ENCODE measurements at places on chromosomes 13 and 19.

- no peak for DNase-seq
These were observed 17.5 kb upstream of the HS6ST3 start for GRCh38 chr13:96072392-96072791.

- DNase-seq: no peak
These were observed 323.0 kb downstream of the NDFIP2 start for GRCh38 chr13:79803989-79804388.

GRCh38 chr19:49019242-49019932 is 2.5 kb upstream of the LHB start:
- peak; percentile 43 for DNase-seq

- DNase-seq: peak; percentile 52
These were observed 7.1 kb upstream of the DPP9 start for GRCh38 chr19:4730740-4731171.

- DNase-seq: no peak
These were observed 33.4 kb downstream of the MBNL2 start for GRCh38 chr13:97255515-97256021.

DNA sequence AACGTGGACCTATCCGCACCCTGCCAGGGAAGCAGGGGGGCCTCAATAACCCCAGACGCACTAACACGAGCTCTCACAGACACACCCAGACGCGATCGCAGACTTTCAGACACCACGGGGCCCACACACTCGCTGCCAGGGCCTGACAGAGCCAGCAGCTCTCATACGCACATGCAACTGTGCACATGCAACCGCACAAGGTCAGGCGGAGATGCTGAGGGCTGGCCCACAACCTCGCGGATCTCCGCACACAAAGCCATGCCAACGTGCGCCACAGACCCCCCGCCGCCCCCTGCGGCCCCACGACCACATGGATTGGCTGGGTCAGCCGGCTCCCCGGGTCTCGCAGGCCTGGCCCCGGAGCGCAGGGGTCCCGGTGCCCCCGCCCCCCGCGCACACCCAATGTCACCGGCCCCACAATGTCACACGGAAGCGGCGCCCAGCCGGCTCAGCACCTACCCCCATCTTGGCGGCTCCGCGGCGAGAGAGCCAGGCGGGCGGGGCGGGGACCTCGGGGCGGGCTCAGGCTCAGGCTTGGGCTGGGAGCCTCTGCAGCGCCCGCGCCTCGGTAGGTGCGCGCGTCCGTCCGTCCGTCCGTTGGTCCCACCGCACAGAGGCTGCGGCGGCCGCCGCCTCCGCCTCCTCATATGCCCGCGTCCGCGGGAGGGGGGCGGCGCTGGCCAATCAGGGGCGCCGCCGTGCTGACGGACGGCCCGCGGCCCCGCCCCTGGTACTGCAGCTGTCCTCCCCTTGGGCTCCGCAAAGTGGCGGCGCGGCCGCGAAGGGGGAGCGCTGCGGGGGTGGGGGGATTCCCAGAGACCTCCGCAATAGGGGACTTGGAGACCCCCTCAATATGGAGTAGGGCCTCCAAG is at the start of gene ATP1A3:
Gene ATP1A3 (minus strand): TSS at position 619 of the 872 bp plus-strand sequence. CDS start 154 bp downstream, at position 465.
- DNase-seq: peak; percentile 37

- DNase-seq: peak; percentile 49
These were observed 758 bp upstream of the CACNG7 start for GRCh38 chr19:53908106-53908934.

DNA sequence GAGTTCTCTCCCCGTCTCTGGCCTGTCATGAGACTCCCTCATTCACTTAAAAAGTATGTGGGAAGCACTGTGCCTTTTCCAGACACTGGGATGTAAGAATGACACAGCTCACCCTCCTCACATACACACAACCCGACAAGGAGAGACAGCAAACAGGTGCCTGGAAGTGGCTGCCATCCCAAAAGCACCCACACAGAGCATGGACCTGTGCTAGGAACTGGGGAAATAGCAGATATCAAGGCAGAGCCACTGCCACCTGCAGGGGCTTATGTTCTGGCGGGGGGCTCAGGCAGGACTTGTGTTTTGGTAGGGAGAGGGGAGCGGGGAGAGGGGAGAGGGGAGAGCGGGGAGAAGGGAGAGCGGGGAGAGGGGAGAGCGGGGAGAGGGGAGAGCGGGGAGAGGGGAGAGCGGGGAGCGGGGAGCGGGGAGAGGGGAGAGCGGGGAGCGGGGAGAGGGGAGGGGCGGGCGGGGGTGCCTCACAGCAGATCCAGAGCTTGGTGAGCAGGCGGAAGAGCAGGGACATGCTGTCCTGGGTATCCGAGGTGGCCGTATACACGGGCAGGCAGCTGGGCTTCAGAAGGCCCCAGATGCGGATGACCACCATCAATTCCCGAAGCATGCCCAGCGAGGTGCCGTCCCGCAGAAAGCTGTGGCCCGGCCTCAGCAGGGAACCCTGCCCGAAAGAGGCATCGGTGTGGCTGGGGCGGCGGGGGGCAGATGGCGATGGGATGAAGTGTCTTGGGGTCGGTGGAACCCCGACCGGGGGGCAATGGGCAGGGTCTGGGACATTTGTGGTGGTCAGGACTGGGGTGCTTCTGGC is 12.2 kb downstream of the CFD start:
- no peak for DNase-seq

DNA sequence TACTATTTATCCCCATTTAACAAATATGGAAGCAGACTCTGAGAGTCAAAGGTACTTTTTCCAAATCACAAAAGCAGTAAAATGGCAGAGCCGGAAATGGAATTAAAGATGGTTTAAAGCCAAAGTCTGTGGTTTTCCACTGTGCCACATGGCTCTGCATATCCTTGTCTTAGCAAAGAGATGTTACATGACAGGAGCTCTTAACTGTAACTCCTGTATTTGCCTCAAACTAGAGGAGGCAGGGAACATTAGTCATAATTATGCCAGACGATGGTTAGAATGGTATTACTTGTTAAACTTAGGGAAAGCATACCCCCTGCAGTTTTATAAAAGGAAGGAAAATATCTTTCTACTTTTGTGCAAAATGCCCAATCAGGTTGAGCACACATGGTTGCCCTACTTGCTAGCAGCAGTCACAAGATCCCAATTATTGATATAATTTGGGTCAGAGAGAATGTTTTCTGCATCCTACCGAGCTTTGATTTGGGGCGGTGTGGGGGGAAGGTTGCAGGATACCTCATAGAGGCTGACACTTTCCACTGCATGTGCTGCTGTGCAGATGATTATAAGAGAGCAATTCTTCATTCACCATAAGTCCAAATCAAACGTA is 42.0 kb upstream of the MAB21L1 start:
- no peak for DNase-seq

GRCh38 chr19:43784981-43785808 is 4.4 kb upstream of the KCNN4 start:
- DNase-seq: peak; percentile 48

- DNase-seq: peak; percentile 60
These were observed 878 bp upstream of the ADAMTSL5 start for GRCh38 chr19:1513499-1514294.

- no peak for DNase-seq
These were observed 47.0 kb downstream of the USP12 start for GRCh38 chr13:27124571-27124970.

- peak; percentile 50 for DNase-seq
These were observed 65.4 kb downstream of the RUBCNL start for GRCh38 chr13:46321494-46322225.

DNA sequence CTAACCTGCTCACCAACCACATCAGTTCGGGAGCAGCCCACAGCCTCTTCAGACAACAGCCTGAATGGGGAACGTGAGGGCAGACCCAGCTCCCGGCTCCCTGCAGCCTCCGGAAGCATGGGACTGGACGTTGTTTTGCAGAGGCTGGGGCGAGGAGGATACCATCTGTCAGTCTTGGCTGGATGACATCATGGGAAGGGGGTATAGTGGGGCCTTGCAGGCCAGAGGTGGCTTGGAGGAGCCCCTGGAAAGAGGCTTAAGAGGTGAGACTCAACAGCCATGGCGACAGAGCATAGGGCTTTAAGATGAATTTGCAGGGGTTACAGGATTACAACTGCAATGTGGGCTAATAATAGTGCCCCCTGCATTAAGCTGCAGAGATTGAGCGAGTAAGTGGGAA is 1.5 kb downstream of the FXYD3 start:
- no peak for DNase-seq

GRCh38 chr19:48489608-48490216 is 20.5 kb downstream of the CYTH2 start:
- DNase-seq: peak; percentile 74

GRCh38 chr13:43776501-43777079 is 10.2 kb downstream of the ENOX1 start:
- no peak for DNase-seq

DNA sequence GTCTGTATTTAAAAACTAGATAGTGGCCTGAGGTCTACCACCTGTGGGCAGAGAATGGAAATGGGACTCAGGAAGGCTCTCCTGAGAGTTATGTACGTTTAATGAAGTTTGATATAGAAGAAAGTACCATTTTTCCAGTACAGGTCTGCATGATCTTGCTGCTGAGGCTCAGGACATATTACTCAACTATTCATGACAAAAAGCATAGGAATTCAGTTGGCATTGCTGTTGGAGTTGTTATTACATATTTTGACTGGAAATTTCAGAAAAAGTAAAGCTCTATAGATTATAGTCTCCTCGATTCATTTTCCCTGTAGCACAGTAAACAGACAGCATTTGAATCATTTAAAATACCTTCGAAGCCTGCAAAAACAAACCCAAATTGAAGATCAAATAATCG is 469.8 kb downstream of the DCT start:
- DNase-seq: no peak

GRCh38 chr13:33764716-33765115 is 53.2 kb upstream of the RFC3 start:
- no peak for DNase-seq

- no peak for DNase-seq
These were observed 5.7 kb upstream of the JUND start for GRCh38 chr19:18286973-18287635.

Data from activated CD4-positive, alpha-beta T cell treated with anti-CD3 and anti-CD28 coated beads for 24 hours (primary cell).